Thymus (tissue), 14 donors: ENCODE measurements at places on chromosomes 7 and 10. TPM values are rescaled to one million over a fixed set of nuclear protein-coding genes. Genes with fewer than 3 reads are reported as not detected.

FAM241B gene
- total RNA-seq, result 1.0 TPM

GRCh38 chr10:84075226-84076046 is 63.9 kb upstream of the GHITM start:
- H3K4me3 ChIP-seq, result no peak overlapping the region
- no peaks in the 10 kb centered on the region for H3K36me3 ChIP-seq
- H3K27ac ChIP-seq, result no peak overlapping the region

DNA sequence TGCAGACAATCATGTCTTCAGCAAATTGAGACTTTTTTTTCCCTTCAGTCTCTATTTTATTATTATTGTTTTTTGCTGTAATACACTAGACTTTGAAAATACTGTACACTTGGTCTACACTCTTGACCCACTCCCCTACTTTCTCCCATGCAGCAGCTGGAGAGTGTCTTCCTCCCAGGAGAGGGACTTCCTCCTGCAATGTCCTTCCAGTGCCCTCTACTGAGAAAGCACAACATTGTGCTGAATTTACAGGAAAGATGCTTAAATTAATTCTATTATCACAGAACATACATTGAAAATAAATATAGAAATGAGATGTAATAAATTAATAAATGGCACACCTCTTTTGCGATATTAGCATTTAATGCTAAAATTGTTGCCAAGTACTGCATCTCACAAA is 411.3 kb downstream of the CCSER2 start:
- no peaks in the 10 kb centered on the region for H3K27me3 ChIP-seq
- no peaks in the 10 kb centered on the region for H3K36me3 ChIP-seq
- H3K4me3 ChIP-seq, result no peak overlapping the region

GRCh38 chr7:151490456-151491105 is 29.1 kb downstream of the RHEB start:
- H3K27me3 ChIP-seq, result no peaks in the 10 kb centered on the region
- peaks cover 26% of the 10 kb centered on the region for H3K36me3 ChIP-seq
- no peak for DNase-seq

DNA sequence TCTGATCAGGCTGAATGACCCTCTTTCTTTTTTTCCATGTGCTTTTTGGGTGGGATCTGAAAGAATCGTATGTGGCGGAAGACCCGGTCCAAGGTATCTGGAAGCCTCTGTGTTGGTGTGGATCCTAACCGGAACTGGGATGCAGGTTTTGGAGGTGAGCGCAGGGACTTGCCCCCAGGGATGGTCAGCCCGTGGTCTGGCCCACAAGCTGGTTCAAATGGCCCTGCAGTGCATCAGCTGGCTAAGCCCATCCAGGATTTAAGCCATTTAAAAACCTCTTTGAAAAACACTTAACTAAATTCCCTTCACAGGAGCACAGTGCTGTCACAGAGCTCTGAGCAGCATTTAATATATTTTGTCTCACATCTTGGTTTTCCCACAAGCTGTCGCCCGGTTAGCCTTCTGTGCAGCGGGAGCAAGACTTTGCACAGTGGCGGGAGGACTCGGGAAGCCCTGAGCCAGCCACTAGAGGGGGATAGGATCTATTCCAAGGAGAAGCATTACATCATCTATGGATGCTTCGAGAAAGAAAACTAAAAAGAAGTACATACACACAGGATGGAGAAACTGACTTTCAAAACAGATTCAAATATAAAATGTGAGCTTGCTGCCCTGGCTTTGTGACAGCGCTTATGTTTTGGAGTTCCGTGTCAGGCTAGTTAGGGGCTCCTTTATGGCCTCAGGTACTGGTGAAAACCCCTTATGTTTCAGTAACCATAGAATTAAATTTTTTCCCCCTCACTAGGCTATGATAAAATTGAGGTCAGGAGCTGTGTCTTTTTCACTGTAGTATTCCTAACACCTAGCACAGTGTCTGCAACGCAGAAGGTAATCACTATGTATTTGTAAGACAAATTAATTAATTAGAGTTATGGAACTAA is 11.3 kb downstream of the CPA2 start:
- DNase-seq, result no peak
- no peaks in the 10 kb centered on the region for H3K27me3 ChIP-seq
- H3K4me3 ChIP-seq, result no peak overlapping the region
- peak overlapping the region; percentile 58 for H3K27ac ChIP-seq
- no peaks in the 10 kb centered on the region for H3K36me3 ChIP-seq

DNA sequence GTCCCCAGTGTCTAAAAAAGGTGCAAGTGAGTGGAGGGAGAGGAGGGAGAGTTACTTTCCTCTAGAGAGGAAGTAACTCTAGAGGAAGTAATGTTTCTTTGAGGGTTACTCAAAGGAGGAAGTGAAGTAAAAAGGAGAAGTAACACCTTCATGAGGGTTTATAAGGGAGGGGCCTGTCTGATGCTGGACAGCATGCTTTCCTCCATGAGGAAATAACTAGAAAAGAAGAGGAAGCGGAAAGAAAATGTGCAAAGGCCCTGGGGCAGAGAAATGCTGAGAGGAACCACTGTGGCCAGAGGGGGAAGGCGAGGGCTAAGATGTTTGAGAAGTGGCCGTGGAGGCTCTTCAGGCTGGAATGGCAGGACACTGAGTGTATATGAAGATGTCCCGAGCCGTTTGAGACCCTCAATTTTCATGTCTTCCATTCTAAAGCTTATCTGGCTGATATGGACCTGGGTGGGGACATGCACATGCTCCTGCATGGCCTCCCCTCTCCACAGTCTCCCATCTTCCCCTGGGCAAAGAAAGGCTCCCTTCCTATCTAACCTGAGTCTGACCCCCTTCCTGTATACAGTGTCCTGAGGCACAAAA is 3.4 kb upstream of the SLC18A2 start:
- DNase-seq, result no peak
- peaks cover 5% of the 10 kb centered on the region for H3K4me1 ChIP-seq
- no peaks in the 10 kb centered on the region for H3K36me3 ChIP-seq

HOXA6 gene
- total RNA-seq, result 0.33 TPM

DNA sequence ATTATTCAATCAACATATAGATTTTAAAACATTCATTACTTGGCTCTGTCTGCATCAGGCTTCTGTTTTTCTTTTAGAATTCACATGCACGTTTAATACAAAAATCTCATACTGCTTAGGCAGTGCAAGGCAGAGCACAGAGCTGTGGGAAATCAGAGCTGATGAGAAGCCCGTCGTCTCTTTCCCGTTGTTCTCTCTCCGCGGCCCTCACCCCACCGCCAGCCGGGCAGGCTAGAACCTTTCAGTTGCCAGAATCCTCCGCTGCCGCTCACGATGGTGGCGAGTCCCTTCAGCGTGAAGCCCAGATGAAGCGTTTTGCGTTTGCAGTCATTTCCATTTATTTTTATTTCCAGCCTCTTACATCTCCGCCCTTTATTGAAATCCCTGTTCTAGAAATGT is 648.2 kb downstream of the SDK1 start:
- no peaks in the 10 kb centered on the region for H3K36me3 ChIP-seq
- H3K4me3 ChIP-seq, result no peak overlapping the region
- H3K27me3 ChIP-seq, result no peaks in the 10 kb centered on the region
- H3K27ac ChIP-seq, result no peak overlapping the region
- no peaks in the 10 kb centered on the region for H3K4me1 ChIP-seq
- DNase-seq, result no peak

DNA sequence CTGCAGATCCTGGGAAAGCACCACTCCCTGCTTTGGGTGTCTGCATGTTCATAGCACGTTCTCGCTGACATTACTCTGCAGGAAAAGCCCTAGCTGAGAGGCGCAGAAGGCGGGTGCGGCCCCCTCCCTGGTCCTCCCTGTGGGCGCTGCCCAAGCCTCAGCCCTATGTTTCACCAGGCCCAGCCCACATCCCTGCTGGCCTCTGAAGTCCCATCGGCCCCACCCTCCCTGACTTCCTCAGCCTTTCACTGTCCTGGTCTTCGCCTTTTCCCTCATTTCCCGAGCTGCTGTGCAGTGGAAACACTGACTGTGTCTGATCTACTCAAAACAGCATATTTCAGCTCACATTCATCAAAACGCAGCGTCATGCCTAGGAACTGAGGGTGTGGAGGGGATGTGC is 36.3 kb upstream of the DIP2C start:
- H3K36me3 ChIP-seq, result no peaks in the 10 kb centered on the region
- no peaks in the 10 kb centered on the region for H3K27me3 ChIP-seq
- no peak overlapping the region for H3K27ac ChIP-seq

- no peak overlapping the region for H3K4me3 ChIP-seq
- H3K27ac ChIP-seq, result no peak overlapping the region
- no peaks in the 10 kb centered on the region for H3K27me3 ChIP-seq
- peaks cover 6% of the 10 kb centered on the region for H3K36me3 ChIP-seq
These were observed 51.5 kb downstream of the RSU1 start for GRCh38 chr10:16765509-16766375.

SEMA3E gene
- 3.1 TPM for total RNA-seq

DNA sequence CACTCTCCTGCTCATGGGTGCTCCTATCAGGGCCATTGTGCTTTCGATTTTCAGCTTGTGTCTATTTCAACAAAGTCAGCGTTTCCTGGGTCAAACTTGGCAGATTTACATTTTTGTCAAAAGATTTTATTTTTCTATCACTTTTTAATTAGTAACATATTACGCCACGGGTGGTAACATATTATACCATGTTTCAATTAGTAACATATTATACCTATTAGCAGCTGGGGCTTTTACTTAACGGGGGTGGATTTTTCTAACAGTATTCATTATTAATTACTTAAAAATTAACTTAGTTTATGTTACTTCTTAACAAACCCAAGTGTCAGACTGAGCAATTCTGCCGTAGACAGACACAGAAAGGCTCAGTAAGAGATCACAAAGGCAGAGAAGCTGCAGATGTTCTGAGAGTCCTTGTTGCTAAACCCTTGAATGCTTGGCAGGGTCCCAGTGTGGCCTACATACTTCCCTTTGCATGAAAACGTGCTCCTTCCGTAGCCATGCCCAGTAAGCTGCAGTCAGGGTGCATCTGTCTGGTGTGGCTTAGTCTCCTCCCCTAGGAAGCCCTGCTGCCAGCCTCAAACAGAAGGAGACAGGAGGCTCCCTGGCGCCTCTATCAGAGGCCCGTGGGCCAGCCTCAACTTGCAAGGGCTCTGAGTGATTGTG is 263.1 kb upstream of the CXCL12 start:
- no peaks in the 10 kb centered on the region for H3K36me3 ChIP-seq
- DNase-seq, result no peak
- no peaks in the 10 kb centered on the region for H3K27me3 ChIP-seq

CCDC172 gene
- 0.05 TPM for total RNA-seq

DNA sequence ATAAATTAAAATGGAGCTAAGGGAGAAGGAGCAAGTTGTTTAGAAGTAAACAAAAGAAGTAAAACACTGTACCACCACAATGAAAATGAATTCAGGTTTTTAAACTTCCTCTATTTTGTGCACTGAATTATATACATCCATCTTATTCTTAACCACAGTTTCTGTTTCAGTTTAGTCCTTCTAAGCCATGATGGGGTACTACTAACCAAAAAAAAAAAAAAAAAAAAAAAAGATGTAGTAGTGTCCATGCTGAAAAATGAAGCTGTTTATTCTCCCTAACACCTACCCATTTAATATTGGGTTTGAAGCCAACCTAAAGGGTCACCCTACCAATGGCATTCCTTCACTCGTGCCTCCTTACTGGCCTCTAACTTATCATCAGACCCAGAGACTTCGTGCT is 3.4 kb upstream of the BMPR1A start:
- H3K36me3 ChIP-seq, result no peaks in the 10 kb centered on the region
- no peak overlapping the region for H3K27ac ChIP-seq
- peaks cover 6% of the 10 kb centered on the region for H3K4me1 ChIP-seq
- H3K4me3 ChIP-seq, result no peak overlapping the region

GRCh38 chr7:140732416-140732815 is 35.9 kb downstream of the NDUFB2 start:
- H3K4me1 ChIP-seq, result no peaks in the 10 kb centered on the region
- no peak overlapping the region for H3K4me3 ChIP-seq
- peaks cover 2% of the 10 kb centered on the region for H3K36me3 ChIP-seq
- H3K27me3 ChIP-seq, result no peaks in the 10 kb centered on the region
- no peak overlapping the region for H3K27ac ChIP-seq

DNA sequence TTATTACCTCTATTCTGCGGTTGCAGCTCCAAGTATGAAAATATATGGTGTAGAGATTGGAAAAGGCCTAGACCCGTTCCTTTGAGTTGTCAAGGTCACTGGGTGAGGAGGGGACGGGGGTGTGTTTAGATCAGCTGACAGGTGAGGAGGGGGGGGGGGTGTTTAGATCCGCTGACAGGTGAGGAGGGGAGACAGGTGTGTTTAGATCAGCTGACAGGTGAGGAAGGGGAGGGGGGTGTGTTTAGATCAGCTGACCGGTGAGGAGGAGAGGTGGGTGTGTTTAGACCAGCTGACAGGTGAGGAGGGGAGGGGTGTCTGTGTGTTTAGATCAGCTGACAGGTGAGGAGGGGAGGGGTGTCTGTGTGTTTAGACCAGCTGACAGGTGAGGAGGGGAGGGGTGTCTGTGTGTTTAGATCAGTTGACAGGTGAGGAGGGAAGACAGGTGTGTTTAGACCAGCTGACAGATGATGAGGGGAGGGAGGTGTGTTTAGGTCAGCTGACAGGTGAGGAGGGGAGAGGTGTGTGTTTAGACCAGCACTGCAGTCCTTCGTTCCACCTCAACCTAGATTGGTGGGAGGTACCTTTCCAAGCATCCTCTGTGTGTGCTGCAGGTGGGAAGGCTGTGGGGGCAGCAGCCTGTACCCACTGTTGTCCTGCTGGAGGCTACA is 655.0 kb upstream of the ADARB2 start:
- H3K4me3 ChIP-seq, result no peak overlapping the region
- DNase-seq, result no peak
- H3K4me1 ChIP-seq, result no peaks in the 10 kb centered on the region
- H3K27ac ChIP-seq, result no peak overlapping the region
- no peaks in the 10 kb centered on the region for H3K36me3 ChIP-seq
- H3K27me3 ChIP-seq, result no peaks in the 10 kb centered on the region

BICC1 gene
- 1.9 TPM for total RNA-seq

HPSE2 gene
- 0.05 TPM for total RNA-seq

DNA sequence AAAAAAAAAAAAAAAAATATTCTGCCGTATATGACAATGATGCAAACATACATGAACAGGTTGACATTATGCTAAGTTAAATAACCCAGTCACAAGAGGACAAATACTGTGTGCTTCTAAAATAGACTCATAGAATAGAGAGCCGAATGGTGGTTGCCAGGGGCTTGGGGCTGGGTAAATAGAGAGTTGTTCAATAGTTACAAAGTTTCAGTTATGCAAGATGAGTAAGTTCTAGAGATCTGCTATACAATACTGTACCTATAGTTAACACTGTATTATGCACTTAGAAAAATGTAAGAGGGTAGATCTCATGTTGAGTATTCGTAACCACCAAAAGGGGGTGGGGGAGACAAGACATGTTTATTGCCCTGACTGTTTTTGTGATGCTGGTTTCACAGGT is 77.1 kb upstream of the GNAI1 start:
- H3K4me3 ChIP-seq, result no peak overlapping the region
- H3K36me3 ChIP-seq, result no peaks in the 10 kb centered on the region
- H3K27ac ChIP-seq, result no peak overlapping the region
- no peak for DNase-seq

FOXI2 gene
- total RNA-seq, result 0.05 TPM

GRCh38 chr10:74081192-74081803 is 69.3 kb downstream of the AP3M1 start:
- H3K4me1 ChIP-seq, result no peaks in the 10 kb centered on the region
- H3K27me3 ChIP-seq, result no peaks in the 10 kb centered on the region
- no peak overlapping the region for H3K4me3 ChIP-seq
- no peaks in the 10 kb centered on the region for H3K36me3 ChIP-seq
- DNase-seq, result no peak
